ENCODE measurements at places on chromosomes 1 and 21.

- DNase-seq, result no peak
These were observed 46.4 kb upstream of the SOD1 start for GRCh38 chr21:31612894-31613785.

- DNase-seq, result no peak
These were observed 24.6 kb upstream of the ADARB1 start for GRCh38 chr21:45049714-45050344.

DNA sequence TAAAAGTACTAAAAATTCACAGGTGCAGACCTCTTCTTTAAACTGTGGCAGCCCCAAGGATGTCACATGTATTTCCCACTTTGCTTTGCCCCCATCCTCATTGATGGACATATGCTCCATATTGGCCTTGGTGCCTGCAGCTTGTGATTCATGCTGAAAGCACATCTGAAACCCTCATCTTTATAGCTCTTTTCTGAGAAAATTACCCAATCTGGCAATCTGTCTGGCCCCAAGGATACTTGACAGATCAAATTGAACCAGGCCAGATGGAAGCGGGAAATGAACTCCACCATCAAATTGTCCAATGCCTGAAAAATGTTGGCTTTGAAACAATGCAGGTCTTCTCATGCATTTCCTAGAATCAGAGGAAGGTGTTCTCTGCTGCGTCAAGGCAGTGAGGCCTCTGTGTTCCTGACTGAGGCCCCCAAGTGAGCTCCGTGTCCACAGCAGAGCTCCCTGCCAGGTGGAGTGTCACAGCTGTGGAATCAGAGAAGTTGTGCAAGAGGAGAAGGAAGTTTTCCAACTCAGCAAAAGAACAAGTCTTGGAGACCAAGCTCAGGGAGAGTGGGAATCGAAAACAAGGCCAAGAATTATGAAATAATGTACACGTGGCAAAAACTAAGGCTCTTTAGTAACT, 323.7 kb downstream of the PLPP3 start:
- DNase-seq, result peak; percentile 94

- no peak for DNase-seq
These were observed 10.7 kb upstream of the DNASE2B start for GRCh38 chr1:84387480-84388163.

DNA sequence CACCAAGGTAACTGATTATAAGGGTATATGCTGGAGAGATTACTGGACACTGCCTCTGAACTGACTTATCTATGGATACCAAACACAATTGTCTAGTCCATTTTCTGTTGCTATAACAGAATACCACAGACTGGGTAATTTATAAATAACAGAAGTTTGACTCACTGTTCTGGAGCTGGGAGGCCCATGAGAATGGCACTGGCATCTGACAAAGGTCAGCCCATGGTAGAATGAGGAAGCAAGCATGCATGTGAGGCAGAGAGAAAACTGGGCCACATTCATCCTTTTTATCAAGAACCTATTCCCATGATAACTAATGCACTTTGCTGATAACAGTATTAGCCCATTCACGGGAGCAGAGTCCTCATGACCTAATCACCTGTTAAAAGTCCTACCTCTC, 37.4 kb downstream of the FCER1A start:
- no peak for DNase-seq

DNA sequence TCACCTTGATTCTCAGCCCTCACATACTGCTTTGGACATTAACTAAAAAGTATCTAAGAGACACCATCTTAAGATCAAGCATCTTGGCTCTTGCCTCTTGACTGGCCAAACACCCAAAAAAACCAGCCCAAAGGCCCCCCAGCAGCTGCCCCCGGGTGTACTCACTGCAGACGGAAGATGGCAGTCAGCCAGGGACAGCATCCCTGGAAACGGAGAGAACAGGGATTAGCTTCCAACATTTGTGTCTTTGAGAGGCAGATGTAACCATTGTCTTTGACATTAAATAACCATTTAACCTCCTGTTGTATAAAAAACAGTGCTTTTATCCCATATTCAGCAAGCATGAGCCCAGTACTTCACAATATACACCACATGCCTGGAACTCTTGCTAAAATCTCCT, 11.3 kb downstream of the TMEM63A start:
- DNase-seq, result no peak

DNA sequence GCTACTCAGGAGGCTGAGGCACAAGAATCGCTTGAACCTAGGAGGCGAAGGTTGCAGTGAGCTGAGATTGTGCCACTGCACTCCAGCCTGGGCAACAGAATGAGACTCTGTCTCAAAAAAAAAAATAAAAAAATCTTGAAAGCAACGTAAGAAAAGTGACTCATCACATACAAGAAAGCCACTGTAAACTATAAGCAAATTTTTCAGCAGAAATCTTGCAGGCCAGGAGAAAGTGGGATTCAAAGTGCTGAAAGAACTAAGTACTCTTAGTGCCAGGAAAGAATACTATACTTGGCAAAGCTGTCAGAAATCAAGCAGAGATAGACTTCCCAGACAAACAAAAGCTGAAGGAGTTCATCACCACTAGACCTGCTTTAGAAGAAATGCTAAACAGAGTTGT, 4.4 kb upstream of the HMGN1 start:
- no peak for DNase-seq

GRCh38 chr1:229007167-229007566, 263.7 kb upstream of the RAB4A start:
- DNase-seq, result no peak

- DNase-seq, result no peak
These were observed 101.2 kb upstream of the COL6A1 start for GRCh38 chr21:45880097-45881068.

DNA sequence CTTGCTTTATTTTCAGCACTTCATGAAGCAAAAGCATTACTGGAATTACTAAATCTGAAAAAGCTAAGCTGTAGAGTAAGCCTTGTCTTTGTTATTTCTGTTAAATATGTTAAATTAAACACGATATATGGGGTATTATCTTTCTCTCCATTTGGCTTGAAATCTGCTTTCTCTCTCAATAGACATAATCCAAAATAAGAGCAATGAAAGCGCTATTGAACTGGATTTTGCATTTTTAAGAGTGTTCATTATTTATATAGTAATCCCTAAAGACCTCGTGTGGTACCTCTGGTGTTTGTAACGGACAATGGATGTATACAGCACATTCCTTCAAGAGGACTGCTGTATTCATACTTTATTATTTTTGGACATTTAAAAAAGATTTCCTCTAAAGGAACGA, 91.5 kb upstream of the KCNE2 start:
- DNase-seq, result no peak

DNA sequence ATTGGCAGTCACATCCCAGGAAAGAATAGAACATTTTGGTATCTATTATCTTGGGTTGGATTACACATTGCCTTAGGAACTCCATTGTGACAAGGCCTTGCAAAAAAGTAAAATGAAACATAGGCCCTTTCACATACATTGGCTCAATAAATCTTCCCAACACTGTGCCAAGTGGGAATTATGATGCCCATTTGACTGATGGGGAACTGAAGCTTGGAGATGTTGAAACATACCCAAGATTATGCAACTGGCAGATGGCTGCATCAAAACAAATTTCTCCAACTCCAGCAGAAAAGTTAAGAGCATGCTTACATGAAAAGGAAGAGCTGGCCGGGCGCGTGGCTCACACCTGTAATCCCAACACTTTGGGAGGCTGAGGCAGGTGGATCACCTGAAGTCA, 26.9 kb downstream of the PLEKHO1 start:
- DNase-seq, result no peak

GRCh38 chr1:109827466-109827865, 63.7 kb upstream of the EPS8L3 start:
- DNase-seq, result no peak

DNA sequence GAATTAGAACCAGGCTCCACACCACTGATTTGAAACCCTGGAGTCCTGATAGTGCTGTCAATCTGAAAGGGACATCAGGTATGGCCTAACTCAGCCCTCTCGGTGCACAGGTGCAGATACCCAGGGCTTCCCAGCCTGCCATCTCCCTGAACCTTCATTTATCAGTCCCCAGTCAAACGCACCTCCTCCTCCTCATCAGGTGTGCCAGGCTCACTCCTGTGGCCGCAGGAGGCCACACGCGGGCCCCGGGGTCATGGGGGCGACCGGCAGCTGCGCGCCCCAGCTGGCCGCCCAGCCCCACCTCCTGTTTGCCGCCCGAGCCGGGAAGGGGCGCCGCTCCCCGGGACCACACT, 572 bp downstream of the FUCA1 start:
- no peak for DNase-seq

Data from muscle of arm (tissue), 14 donors.